ENCODE measurements at places on chromosomes 7 and 10. TPM values are rescaled to one million over a fixed set of nuclear protein-coding genes. Genes with fewer than 3 reads are reported as not detected.

DNA sequence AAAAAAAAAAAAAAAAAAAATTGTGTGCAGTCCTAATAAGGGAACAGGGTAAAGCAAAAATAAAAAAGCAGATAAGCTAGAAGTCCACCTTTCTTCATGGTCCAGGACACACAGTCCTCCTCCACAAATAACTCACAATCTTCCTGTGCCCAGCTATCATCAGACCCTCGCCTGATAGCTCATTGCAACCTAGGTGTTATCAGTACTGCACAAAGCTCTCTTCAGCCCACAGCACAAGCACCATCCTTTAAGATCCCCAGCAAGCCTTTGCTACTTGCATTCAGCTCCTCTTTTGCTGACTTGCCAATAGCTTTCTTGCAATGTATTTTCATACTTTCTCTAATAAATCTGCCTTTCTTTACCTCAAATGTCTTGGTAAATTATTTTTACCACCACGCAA, 5.0 kb downstream of the NDUFA5 start:
- DNase-seq = no peak

DNA sequence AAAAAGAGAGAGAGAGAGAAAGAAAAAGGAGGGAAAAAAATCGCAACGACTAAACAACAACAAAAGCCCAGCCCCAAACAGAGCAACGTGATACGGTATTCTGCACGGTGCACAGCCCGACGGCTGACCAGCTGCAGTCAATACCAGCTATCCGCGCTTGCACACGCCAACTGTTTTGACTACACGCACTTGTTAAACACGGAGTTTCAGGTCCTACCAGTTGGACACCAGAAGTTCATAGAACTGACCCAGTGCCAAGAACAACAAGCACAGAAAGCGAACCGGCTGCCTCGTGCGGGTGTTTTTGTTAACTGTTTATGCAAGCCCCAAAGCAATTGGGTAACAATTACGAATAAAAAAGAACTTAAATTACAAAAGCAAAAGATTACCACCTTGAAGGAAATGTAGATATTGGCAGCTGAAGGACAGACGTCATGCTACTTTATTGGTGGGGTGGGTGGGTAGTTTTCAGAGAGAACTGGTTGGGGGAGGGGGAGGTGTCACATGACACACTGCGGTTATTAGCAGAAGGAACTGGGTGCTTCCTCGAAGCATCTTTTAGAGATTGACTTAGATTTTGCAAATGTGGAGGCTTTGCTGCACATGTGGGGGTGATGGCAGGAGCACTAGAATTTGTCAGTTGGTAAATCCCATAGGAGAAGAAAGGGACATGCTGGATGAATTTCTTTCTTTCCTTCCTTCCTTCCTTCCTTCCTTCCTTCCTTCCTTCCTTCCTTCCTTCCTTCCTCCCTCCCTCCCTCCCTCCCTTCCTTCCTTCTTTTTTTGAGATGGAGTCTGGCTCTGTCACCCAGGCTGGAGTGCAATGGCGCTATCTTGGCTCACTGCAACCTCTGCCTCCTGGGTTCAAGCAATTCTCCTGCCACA, 110.6 kb upstream of the EFCAB10 start:
- peak; percentile 70 for DNase-seq

DNA sequence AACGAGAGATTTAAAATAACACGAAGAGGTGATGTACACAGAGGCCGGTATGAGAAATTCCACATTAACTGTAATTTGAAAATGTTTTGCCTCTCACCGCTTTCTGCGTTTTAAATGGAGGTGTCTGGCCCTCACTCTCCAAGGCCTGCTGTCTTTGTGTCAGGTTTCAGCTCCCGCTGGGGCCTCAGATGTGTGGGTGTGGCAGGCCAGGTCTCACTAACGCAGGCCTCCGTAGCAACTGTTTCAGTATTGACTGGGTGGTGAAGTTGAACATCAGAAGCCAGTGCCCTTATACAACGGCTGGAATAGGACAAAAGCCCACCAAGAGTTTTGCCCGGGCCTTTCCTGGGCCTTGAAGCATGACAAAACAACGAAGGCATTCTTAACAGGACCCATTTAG, 303.1 kb downstream of the ADARB2 start:
- no peak for DNase-seq

Gene ACBD7
- 12.0 TPM for total RNA-seq

Gene ANXA8
- 4.8 TPM for total RNA-seq

DNA sequence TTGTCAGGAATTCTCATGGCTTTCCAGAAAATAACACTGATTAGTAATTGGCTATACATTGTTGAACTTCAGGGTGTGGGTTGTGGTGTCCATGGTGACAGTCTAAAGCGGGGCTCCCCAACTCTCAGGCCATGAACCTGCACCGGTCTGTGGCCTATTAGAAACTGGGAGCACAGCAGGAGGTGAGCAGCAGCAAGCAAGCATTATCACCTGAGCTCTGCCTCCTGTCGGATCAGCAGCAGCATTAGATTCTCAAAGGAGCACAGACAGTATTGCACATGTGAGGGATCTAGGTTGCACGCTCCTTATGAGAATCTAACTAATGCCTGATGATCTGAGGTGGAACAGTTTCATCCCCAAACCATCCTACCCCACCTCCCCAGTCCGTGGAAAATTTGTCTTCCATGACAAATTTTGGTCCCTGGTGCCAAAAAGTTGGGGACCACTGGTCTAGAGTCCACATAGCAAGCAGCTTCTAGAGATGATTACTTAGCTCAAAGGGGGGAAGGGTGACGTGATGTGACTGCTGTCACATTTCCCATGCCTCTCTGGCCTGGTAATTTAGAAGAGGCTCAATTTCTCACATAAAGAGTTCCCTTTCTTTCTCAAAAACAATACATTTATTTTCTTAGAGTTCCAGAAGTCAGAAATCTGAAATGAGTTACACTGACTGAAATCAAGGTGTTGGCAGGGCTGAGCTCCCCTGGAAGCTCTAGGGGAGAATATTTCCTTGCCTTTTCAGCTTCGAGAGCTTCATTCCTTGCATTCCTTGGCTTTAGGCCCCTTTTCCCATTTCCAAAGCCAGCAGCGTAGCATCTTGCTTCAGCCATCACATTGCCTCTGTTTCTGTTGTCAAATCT, 17.6 kb upstream of the FAM221A start:
- DNase-seq = no peak

- no peak for DNase-seq
These were observed 133.4 kb upstream of the ADO start for GRCh38 chr10:62671104-62671503.

DNA sequence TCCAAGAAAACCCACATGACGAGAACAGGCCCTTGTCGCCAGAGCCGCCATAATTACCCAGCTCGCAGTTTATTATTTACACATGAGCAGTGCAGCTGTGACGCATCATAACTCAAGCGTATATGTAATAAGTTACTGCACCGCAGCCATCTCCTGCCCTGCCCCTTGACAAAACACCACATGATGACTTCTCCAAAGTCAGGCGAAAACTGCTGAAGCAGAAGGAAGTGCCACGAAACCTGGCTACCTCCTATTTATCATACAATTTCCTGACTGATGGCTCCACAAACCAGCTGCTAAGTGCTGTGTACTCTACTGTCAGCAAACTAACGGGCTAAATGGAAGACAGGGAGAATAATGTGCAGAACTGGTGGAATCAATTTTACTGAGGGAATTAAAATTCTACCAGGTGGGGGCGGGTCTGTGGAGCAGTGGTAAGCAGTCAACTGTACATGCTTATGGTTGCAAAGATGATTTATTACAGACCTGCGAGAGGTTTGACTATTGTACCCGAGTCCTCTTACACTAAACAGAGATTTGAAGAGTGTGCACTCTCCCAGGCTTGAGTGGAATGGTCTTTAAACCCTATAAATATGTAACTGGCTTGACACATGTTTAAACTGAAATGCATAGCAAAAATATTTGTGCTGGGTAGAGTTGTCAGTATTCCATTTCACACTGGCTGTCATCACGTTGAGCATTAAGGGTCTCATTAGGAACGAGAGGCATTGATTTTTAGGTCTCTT, 156.0 kb downstream of the GLI3 start:
- no peak for DNase-seq

- no peak for DNase-seq
These were observed 61.2 kb upstream of the CCNJ start for GRCh38 chr10:95982200-95982599.

- DNase-seq = no peak
These were observed 91.7 kb upstream of the PDGFA start for GRCh38 chr7:611281-611810.

DNA sequence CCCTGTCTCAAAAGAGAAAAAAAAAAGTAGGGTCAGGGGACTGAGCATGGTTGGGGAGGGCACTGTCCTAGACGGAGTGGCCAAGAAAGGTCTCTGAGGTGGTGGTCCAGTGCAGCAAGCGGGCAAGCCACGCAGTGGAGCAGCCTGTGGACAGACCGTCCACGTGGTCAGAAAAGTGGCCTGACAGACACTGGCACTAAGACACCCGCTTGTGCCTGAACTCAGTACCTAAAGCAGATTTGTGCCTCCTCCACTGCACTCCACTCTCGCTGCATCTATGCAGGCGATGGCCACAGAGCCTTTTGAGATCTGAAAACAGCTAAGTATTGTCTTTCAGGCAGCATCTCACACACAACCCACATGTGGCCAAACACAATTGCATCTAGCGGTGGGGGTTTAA, 8.8 kb downstream of the ASB10 start:
- DNase-seq = no peak

GRCh38 chr10:131034451-131034850, 277.1 kb downstream of the TCERG1L start:
- no peak for DNase-seq

- DNase-seq = no peak
These were observed 38.2 kb downstream of the MKLN1 start for GRCh38 chr7:131365838-131366237.

GRCh38 chr10:62550173-62550572, 176.0 kb downstream of the ZNF365 start:
- no peak for DNase-seq

- no peak for DNase-seq
These were observed 21.2 kb downstream of the ZNF680 start for GRCh38 chr7:64541438-64542359.

- no peak for DNase-seq
These were observed 118.3 kb upstream of the THSD7A start for GRCh38 chr7:11950281-11950680.

DNA sequence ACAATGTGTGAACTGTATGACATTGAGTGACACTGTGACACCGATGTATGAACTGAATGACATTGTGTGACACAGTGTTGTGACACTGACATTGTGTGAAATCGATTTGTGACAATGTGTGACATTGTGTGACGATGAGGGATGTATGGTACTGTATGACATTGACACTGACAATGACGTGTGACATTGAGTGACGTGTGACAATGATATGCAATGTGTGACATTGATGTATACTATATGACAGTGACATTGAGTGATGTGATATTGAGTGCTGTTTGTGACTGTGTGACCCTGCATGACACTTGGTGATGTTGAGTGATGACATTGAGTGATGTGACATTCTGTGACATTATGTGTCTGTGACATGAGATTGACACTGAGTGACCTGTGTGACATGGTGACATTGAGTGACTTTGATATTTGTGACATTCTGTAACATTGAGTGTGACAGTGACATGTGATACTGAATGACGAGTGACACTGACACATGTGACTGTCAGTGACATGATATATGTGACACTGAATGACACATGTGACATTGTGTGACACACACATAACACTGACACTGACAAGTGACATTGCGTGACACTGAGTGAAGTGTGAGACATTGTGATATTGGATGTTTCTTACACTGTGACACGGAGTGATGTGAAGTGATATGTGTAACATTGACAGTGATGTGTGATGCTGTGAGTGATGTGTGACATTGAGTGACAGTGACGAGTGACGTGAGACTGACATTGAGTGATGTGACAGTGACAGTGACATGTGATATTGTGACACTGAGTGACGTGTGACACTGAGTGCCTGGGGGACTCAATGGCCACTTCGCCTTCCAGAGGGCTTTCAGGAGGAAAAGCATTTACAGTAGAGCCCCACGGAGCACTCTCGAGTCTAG, 167.5 kb downstream of the PRKAG2 start:
- no peak for DNase-seq

Gene WNT2
- total RNA-seq = not detected

DNA sequence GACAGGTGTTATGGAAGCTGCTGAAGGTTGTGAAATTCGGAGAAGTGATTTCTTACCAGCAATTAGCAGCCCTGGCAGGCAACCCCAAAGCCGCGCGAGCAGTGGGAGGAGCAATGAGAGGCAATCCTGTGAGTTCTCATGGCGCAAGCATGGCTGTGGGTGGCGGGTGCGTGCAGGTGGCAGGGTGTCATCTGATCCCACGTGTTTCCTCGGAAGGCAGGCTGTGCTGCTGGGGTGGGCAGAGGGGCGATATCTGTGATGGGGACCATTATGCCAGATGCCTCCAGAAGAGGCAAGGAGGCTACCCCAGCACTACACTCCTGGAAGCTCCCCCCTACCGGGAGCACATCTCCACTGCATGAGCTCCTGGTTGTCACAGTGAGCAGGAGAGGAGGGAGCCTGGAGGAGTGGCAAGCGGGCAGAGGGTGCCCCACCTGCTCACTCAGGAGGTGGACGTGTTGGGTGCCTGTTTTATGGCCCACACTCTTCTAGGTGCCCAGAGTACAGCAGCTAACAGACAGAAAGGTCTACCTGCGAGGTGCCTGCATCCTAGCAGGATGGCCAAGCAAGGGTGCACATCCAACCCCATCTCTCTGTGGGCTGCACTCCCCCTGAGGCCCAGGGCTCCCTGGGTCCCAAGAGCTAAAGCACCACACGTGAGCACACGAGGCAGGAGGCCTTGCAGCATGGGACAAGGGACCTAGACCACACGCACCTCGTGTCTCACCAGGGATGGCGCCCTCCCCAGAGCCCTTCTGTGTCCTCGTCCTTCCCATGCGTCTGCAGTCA, 204.7 kb downstream of the EBF3 start:
- no peak for DNase-seq

DNA sequence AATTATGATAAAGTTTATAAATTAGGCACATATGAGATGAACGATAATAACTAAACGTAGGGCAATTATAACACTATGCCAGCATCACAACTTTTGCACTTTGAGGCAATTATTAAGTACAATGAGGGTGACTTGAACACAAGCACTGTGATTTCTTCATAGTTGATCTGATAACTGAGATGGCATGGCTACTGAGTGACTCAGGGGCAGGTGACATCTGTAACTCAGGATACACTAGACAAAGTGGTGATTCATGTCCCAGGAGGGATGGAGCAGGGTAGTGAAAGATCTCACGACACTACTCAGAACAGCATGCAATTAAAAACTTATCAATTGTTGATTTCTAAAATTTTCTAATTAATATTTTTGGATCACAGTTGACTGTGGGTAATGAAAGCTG, 98.3 kb upstream of the ARHGAP21 start:
- DNase-seq = no peak

Gene AKR1B1
- total RNA-seq = 106 TPM

- no peak for DNase-seq
These were observed 123.4 kb upstream of the TARP start for GRCh38 chr7:38396852-38397251.

Gene ADRB1
- total RNA-seq = 1.4 TPM

Gene ERVW-1
- total RNA-seq = not detected

GRCh38 chr7:147539685-147540084, 1050.9 kb upstream of the C7orf33 start:
- no peak for DNase-seq

- DNase-seq = no peak
These were observed 65.5 kb downstream of the ATAD1 start for GRCh38 chr10:87752566-87752965.

- no peak for DNase-seq
These were observed 27.4 kb upstream of the INPP5A start for GRCh38 chr10:132510174-132510611.

GRCh38 chr10:102120991-102121738, 997 bp upstream of the LDB1 start:
- DNase-seq = peak; percentile 26

Gene ARMC10
- 61.0 TPM for total RNA-seq

GRCh38 chr10:33537066-33537465, 202.6 kb upstream of the NRP1 start:
- no peak for DNase-seq

Gene NEUROG3
- not detected for total RNA-seq

All from tibial nerve (tissue), 4 donors.